Left cardiac atrium (tissue), 4 donors: ENCODE measurements at places on chromosomes 4 and X. TPM values are rescaled to one million over a fixed set of nuclear protein-coding genes. Genes with fewer than 3 reads are reported as not detected.
A peak's percentile ranks its signal among the peaks of the same experiment; 100 is the strongest.

GRCh38 chrX:93422693-93423092 lies 250.7 kb downstream of the NAP1L3 start:
- no peak for DNase-seq

DNA sequence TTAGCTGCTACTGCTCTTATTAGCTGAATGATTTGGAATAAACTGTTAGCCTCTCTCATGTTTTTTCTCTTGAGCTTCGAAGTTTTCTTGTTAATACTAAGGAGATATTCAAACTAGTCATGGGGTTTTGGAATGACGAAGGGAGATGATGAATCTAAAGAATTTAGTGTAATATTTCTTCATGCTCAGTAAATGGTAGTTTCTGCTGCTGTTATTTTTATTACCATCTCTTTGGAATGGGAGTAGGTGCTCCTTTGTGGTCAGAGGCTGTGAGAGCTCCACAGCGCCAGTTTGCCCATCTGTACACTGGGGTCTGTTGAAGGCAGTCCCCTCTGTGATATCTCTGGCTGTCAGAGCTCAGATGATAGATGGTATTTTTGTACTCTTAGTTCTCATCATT lies 33.7 kb downstream of the HTT start:
- no peak for DNase-seq

Gene RHOXF2
- not detected for total RNA-seq

DNA sequence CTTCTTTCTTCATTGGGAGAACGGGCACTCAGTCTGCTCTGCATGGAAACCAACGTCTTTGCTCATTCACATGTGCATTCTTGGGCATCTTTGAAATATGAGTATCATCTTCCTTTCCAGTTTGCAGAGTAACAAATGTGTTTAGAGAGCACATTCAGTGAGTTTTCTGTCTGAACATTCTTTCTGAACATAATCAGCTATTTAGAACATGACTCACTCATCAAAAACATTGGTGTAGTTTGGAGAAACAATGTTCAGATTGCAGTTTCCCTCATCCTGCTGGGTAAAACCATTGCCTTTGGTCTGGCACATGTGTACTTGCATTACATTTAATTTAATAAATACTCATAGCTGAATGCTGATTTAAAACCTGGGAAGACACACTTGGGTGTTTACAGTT lies 81.5 kb upstream of the F9 start:
- no peak for DNase-seq

- DNase-seq = no peak
These were observed 110.8 kb upstream of the DGKK start for GRCh38 chrX:50581405-50581804.

Gene IL13RA2
- total RNA-seq = 0.37 TPM

DNA sequence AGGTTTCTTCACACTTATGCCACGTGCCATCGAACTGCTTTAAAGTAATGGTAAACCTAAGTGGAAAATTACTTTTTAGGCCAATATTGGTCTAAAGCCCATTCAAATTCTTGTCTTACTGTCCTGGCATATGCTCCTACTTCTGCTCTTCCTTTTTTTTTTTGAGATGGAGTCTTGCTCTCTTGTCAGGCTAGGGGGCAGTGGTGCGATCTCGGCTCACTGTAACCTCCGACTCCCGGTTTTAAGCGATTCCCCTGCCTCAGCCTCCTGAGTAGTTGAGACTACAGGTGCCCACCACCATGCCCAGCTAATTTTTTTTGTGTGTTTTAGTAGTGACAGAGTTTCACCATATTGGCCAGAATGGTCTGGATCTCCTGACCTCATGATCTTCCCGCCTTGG lies 129.0 kb upstream of the TECRL start:
- no peak for DNase-seq

DNA sequence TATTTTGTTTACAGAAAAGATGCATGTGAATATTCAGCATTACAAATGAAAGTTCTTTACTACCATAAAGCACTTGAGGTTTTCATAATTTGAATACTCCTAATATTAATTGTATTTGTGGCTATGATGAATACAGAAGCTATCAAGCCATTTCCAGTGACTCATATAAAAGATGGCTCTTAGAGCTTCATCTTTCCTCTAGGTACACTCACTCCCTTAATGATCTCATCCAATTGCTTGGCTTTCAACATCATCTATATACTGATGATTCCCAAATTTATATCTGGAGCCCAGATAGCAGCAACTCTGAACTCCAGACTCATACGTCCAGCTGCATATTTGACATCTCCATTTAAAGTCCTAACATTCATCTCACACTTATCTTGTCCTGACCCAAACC lies 183.4 kb upstream of the FAM241A start:
- DNase-seq = no peak

DNA sequence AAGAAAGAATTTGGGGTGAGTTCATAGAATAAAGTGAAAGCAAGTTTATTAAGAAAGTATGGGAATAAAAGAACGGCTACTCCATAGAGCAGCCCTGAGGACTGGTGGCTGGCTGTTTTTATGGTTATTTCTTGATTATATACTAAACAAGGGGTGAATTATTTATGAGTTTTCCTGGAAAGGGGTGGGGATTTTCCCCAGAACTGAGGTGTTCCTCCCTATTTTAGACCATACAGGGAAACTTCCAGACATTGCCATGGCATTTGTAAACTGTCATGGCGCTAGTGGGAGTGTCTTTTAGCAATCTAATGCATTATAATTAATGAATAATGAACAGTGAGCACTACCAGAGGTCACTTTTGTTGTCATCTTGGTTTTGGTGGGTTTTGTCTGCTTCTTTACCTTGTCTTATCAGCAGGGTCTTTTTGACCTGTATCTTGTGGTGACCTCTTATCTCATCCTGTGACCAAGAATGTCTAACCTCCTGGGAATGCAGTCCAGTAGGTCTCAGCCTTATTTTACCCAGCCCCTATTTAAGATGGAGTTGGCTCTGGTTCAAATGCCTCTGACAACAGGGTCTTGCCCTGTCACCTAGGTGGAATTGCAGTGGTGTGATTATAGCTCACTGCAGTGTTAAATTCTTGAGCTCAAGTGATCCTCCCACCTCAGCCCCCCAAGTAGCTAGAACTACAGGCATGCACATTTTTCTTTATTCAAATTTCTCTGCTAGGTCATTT lies 27.1 kb downstream of the RAPGEF2 start:
- no peak for DNase-seq

- DNase-seq = peak; percentile 57
These were observed 30.8 kb downstream of the BLOC1S4 start for GRCh38 chr4:6746721-6747293.

Gene GC
- total RNA-seq = 0.21 TPM

GRCh38 chrX:13250826-13251580 lies 68.8 kb downstream of the ATXN3L start:
- peak; percentile 23 for DNase-seq

Gene P2RY8
- 1.8 TPM for total RNA-seq

Gene PARM1
- 89.1 TPM for total RNA-seq

Gene LYAR
- total RNA-seq = 9.4 TPM

- DNase-seq = no peak
These were observed 69.2 kb upstream of the GRID2 start for GRCh38 chr4:92234393-92235176.

GRCh38 chr4:94603170-94603747 lies 151.5 kb downstream of the PDLIM5 start:
- peak; percentile 59 for DNase-seq

DNA sequence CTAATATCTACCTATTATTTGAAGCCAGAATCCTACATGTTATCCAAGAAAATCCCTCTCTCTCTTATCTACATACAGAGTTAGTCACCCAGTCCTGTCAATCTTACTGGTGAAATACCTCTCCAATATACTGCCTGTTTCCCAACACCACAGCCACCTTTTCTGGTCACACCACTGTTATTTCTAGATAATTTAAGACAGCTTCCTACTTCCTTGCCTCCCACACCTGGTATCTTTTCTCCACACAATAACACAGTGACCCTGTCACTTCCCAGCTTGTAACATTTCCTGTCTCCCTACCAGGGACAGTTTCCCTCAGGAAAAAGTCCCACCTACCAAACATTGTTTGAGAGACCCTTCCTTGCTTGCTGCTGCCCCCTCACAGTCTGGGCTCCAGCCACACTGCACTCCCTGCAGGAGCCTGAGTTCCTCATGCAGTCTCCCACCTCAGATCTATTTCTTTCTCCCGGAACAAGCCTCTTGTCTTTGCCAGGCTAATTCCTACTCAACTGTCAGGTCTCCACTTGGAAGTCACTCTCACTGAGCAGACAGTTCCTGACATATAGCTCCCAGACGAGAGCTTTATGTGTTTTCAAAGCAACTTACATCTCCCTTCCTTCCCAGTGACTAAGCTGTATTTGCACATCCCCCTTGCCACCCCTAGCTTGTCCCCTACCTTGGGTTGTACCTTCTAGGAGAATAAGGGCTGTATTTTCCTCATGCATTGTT lies 73.6 kb upstream of the QRFPR start:
- DNase-seq = no peak

- DNase-seq = no peak
These were observed 6.6 kb upstream of the APLN start for GRCh38 chrX:129661369-129661768.

DNA sequence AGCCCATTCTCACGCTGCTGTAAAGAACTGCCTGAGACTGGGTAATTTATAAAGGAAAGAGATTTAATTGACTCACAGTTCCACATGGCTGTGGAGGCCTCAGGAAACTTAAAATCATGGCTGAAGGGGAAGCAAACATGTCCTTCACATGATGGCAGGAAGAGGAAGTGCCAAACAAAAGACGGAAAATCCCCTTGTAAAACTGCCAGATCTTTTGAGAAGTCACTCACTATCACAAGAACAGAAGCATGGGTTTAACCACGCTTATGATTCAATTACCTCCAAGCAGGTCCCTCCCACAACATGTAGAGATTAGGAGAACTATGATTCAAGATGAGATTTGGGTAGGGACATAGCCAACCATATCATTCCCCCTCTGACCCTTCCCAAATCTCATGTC lies 335.5 kb downstream of the IL15 start:
- DNase-seq = no peak

- no peak for DNase-seq
These were observed 533 bp upstream of the SYAP1 start for GRCh38 chrX:16718824-16719333.

Gene BEX2
- 18.6 TPM for total RNA-seq

GRCh38 chrX:14529290-14529989 lies at the start of gene GLRA2:
Gene GLRA2, plus strand, starts transcription at chrX:14529536. Its CDS starts 522 bp downstream, at chrX:14530058.
- no peak for DNase-seq

Gene APELA
- not detected for total RNA-seq

Gene SPATA4
- 0.27 TPM for total RNA-seq
